ENCODE measurements at places on chromosomes 6 and 20.

- no peak for DNase-seq
Observed at GRCh38 chr6:157778719-157779118, 44.3 kb upstream of the SNX9 start.

DNA sequence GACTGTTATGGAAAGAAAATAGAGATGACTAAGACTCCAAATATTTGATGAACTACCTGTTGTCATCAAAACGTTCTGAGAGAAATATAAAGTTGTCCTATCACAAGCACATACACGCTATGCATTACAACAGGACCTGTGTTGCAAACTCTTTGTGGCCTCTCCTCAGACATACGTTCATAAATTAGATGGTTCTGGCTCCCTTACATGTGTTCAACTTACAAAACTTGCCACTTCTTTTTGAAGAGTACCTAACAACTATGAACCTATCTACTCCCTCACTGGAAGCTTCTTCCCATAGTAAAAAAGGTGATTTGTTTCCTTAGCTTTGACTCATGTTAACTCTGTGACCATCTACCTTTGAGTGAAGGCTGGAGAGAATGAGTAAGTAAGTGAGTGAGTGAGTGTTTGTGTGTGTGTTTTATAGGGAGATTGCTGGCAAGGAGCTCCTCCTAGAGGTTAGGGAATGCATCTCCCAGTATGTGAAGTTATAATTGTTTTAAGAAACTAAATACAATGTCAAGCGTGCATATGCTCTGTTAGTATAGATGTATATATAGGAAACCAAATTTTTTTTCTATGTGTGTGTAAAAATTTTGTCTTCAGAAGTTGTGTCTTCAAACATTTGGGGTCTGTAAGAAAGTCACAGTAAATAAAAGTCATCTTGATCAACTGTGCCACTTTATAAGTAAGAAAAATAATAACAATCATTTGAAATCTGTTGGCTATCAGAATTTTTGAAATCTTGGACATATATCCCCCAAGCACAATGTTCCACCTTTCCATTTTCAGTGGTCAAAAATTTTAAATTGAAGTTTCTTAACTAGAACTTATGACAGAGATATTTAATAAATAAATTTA is 1211.1 kb upstream of the GJE1 start:
- no peak for DNase-seq

- no peak for DNase-seq
Observed at GRCh38 chr6:143166247-143166695, 105.6 kb downstream of the AIG1 start.

DNA sequence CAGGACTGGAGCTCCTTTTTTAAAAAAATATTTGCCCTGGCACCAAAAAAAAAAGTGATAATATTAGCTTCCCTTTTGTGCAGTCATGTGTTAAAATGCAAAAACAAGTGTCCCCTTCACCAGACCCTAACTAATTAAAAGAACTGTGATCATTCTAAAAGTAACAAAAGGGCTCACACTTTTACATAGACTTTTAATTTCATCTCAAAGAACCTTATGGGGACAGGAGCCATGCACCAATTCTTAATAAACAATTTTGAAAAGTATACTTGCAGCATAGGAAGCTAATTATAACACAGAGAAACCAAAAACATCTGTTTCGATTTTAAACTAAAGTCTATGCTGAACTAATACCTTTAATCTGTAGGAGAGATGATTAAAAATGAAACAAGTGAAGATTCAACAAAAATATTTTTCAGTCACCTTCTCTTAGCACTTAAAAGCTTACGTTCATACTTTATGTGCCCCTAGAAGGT is 17.3 kb downstream of the STX7 start:
- no peak for DNase-seq

- DNase-seq, result no peak
Observed at GRCh38 chr6:36986704-36987047, 680 bp upstream of the MTCH1 start.

- no peak for DNase-seq
Observed at GRCh38 chr6:703552-703951, 10.6 kb upstream of the EXOC2 start.

DNA sequence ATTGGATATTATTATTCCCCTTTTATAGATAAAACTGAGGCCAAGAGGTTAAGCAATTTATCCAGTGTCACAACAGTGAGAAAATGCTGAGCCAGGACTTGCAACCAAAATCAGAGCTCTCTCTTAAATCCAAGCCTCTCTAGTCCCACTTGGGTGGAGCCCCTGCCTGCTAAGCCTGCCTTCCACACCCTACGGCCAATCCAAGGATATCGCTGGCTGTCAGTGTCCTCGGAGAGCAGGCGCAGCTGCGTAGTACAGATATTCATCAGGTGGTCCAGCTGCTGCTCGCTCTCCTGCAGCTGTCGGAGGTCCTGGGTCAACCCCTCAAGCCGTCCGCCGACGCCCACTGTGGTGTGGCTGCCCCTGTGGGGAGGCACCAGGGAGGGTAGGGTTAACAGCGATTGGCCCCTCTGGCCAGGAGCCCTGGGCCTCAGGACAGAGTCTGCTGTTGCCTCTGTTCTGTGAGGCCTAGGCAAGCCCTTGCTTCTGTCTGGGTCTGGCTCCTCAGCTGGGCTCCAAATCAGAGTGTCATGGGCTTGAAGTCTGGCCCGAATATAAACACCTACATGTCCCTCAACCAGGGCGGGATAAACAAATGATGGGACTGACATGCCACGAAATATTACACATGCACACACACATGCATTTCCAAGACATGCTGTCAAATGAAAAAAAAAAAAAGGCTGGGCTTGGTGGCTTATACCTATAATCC is 3.9 kb upstream of the NECAB3 start:
- no peak for DNase-seq

- no peak for DNase-seq
Observed at GRCh38 chr20:44601236-44601671, 18.9 kb downstream of the PKIG start.

DNA sequence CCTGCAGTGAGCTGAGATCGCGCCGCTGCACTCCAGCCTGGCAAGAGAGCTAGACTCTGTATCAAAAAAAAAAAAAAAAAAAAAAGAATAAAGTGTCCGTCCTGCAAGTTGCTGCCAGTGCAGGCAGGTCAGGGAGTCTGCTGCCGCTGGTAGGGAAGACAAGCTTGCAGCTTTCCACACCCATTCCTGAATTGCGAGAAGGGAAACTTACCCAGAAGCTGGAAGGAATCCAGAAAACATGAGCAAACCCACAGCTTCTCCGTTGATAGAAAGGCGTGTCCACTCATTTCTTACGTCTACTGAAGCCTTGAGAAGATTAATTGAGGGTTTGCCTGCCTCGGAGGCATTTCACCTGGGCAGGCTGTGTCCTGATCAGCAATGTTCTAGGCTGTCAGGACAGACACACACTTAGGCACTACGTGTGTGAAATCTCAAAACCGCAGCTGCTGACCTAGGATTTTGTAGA is 61.6 kb upstream of the DSP start:
- no peak for DNase-seq

Measured in activated T-helper 9 cell treated with anti-CD3 and anti-CD28 coated beads, Interleukin-2, amount 50 U/mL, for 16 hours (primary cell).